ENCODE measurements at places on chromosomes 3 and 15.

- DNase-seq = peak; percentile 60
Measured at GRCh38 chr3:52742418-52743041, 28.2 kb downstream of the NEK4 start.

GRCh38 chr15:100768501-100768931 lies 111.1 kb upstream of the ALDH1A3 start:
- no peak for DNase-seq

GRCh38 chr3:36738702-36739101 lies 25.7 kb downstream of the DCLK3 start:
- DNase-seq = no peak

GRCh38 chr15:74616996-74617395 lies 1.4 kb downstream of the CLK3 start:
- no peak for DNase-seq

DNA sequence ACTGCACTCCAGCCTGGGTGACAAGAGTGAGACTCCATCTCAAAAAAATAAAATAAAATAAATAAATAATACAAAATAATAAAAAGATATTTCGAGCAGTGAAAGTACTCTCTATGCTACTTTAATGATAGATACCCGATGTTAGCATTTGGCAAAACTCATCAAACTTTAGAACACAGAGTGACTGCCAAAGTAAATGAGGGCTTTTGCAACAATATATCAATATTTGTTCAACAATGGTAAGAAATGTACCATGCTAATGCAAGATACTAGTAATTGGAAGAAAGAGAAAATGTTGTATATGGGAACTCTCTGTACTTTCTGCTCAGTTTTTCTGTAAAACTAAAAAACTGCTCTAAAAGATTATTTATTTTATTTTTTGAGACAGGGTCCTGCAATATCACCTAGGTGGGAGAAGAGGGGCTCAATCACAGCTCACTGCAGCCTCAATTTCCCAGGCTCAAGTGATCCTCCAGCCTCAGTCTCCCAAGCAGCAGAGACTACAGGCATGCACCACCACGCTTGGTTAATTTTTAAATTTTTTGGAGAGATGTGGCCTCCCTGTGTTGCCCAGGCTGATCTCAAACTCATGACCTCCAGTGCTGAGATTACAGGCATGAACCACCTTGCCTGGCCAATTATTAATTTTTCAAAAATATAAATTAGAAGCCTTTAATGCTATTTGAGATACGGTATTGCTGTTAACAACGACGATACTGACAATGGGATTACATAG lies 650.5 kb upstream of the NR2F2 start:
- DNase-seq = no peak

DNA sequence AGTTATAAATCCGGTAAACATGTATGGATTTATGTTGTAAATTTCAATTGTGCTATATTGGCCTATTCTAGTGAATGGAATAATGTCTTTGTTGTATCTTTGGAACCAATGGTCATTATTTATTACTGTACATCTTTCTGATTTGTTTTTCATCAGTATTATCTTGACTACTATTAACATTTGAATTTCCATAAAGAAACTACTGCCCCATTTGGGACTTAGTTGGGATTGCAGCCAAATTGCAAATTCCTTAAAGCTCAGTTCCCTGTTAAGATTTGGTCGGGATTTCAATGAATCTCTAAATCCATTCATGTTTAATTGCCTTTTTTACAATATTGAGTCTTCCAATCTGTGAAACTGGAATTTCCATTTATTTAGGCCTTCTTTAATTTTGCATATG lies 822.4 kb upstream of the CADM2 start:
- no peak for DNase-seq

DNA sequence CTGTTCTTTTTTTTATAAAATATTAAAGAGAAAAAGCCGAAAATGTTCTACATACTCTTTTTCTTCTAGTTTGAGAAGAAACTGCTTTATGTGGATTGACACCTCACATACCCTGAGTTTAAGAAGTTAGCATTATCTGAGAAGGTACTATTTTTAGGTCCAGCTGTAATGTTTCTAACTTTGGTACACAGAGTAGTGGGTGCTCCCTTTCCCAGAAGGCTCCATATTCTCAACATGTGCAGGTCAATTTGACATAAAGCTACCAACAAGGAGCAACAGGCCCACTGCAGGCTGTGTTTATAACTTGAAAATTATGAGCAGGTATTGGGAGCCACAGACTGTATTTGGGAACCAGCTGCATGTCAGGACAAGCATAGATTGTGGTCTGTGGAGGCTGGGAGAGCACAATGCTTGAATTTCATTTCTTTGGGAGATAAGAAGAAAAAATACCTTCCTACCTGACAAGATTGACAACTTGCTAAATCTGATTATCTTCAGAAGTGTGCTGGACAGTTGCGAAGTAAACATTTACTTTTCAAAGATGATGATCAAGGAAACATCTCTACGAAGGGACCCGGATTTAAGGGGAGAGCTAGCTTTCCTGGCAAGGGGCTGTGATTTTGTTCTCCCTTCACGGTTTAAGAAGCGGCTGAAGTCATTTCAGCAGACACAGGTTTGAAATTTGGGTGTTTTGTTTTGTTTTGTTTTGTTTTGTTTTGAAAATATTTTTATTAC lies 57.2 kb downstream of the PPP2R3A start:
- DNase-seq = no peak

- no peak for DNase-seq
Measured at GRCh38 chr3:53612508-53612907, 118.1 kb downstream of the CACNA1D start.

DNA sequence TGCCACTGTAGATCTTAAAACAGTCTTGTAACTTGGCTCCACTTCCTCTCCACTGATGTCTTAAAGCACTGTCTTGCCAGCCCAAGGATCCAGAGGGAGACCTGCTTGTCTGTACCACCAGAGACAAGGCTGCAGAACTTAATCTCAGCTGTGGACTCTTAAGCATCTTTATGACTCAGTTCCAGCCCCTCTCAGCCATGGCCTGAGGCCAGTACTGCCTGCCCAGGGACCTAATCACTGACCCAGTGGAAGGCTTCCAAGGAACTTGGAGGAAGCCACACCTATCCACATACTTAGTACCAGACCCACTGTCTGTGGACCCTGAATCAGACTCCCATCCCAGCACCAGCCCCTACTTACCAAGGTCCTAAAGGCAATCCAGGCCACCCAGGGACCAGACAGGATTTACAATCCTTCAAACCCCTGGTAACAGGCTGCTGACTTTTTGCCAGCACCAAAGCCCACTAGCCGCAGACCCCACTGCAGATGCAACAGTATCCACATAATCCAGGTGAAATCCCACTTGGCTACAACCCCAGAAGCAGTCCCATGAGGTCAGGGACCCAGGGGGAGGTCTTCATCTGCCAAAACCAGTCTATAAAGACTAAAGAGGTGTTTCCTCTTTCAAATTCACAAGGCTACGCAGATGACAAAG lies 41.9 kb upstream of the PRR20G start:
- no peak for DNase-seq

DNA sequence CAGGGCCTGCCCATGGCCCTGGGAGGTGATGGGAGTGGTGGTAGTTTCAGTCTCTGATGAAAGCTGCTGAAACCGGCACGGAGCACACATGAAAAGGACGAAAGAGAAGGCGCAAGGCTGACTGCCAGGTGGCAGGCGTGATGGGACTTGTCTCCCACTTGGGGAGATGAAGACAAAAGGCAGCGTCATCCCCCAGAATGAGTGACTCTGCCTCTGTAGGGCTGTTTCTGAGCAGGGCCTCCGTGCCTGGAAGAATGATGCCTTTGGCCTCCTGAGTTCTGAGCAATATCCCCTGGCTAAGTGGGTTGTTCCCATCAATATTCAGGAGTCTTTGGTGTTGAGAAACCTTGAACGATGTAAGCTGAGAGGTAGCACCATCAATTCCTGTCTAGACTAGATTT lies 237.8 kb downstream of the OPA1 start:
- no peak for DNase-seq

- DNase-seq = no peak
Measured at GRCh38 chr15:36661042-36661441, 81.6 kb downstream of the CDIN1 start.

DNA sequence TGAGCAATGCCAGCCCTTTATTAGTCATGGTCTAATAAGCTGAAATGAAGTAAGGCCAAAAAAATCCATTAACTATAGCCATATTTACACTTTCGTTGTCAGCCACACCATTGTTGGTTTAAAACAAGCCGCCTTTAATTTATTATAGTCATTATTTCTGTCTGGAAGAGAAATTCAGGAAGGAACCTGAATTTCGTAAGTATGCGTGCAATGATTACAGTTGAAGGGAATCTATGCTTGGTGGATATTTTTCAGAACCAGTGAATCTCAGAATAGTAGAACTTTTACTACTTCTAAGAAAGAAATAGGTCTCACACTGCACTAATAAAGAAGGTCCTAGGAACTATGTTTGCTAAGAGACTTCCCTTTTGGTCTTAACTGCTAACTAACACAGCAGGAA lies 59.1 kb downstream of the FAM43A start:
- DNase-seq = no peak

DNA sequence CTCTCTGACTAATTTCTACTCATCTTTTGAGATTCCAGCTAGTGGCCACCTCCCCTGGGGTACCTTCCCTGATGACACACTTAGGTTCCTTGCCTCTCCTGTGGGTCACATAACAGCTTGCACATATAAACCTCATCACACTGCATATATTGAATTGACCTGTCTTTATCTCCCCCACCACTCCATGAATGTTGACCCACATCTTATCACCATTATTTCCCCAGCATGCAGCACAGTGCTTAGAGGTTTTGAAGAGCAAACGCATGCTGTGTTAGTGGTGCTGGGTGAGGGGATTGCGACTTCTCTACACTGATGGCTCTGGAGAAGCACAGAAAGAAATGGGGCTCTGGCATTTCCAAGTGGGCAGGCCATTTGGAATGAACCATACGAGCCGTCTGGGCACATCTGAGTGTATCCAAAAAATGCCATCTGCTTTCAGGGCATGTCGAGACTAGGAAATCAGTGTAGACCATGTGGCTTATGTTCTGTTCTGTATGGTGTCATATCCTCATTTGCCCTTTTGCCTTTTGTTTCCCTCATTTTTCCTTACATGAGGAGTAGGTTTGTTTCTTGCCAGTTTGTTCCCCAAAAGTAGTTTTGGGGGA lies 333.2 kb upstream of the TRIM42 start:
- DNase-seq = no peak

DNA sequence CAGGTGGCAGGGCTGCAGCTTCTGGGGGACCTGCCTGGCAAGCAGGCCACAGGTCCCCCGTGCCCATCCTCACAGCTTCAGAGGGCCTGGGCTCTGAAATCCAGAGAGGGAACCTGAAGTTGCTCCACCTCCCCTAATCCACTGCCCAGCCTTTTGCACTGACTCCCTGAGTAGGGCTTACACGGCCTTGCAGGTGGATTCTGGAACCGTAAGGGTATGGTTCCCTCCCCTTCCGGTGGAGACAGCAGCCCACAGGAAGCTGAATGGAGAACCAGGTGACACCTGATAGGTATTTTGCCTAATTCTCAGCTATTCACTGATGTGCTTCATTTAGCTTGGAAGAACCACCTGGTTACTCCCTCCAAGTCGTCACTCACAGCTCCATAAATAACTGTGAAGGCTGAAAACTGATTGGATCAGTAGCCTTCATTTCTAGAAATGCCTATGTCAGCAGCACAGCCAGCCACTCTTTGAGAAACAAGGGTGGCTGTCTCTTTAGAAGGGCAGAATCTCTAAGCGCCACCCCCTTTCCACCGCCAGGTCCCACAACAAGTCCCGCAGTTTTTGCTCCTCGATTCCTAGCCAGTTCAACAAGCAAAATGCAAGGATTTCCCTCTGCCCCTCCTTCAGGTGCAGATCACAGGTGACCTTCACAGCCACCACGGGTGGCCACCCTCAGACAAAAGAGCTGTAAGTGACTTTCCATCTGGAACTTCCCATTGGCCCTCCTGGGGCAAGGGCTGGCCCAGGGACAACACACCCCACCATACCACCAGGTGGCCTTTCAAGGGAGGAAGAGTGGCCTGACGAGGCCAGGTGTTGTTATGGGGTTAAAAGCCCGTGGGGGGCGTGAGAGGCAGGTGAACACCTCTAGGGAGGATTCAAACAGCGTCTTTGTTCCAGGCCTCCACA lies 112.9 kb downstream of the SEC22A start:
- DNase-seq = no peak

GRCh38 chr3:45056608-45057301 lies 30.7 kb downstream of the CLEC3B start:
- DNase-seq = no peak

- peak; percentile 92 for DNase-seq
Measured at GRCh38 chr15:80526556-80527340, 122.6 kb downstream of the ARNT2 start.

- DNase-seq = peak; percentile 8
Measured at GRCh38 chr3:54527953-54528352, 399.9 kb downstream of the LRTM1 start.

GRCh38 chr3:3281024-3281423 lies 101.5 kb upstream of the CRBN start:
- DNase-seq = no peak

DNA sequence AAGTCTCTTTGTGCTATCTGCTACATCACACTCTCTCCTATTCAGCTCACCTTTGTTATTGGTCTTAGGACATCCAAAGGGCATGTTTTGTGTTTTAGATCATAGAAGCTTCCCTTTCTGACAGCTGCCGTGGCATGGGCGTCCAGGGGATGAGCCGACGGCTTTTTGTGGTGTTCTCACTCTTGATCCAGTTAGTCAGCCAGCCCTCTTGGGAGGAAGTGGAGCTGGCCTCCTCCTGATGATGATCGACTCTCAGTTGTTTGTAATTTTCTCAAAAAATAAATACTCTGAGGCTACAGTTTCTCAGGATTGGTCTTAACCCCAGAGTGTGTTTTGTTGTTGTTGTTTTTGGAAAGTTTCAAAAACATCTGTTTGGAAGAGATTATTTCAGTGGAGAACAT lies 34.4 kb downstream of the BOC start:
- peak; percentile 41 for DNase-seq

- peak; percentile 32 for DNase-seq
Measured at GRCh38 chr3:49901366-49902339, 2.0 kb downstream of the MST1R start.

- no peak for DNase-seq
Measured at GRCh38 chr3:177141471-177141870, 55.8 kb downstream of the TBL1XR1 start.

GRCh38 chr3:22730701-22731100 lies 472.4 kb upstream of the UBE2E2 start:
- no peak for DNase-seq

- no peak for DNase-seq
Measured at GRCh38 chr15:44471885-44472455, 44.5 kb downstream of the CTDSPL2 start.

DNA sequence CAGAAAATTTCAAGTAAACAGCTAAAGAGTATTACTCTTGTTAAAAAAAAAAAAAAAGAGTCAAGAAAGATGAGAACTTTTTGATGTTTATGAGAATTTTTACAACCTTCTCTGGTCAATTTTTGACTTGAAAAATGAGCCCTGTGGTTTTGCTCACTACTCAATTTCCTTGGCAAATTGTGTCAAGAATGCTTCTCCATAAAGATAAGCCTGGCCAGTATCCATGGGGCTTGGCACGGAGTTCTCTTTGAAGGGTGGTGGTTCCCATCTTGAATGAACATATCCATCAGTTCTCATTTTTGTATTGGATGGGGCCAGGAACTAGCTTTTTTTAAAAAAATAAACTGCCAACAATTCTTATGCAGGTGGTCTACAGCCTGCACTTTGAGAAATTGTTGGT lies 179.9 kb downstream of the RYR3 start:
- no peak for DNase-seq

GRCh38 chr3:42852441-42852840 lies 23.2 kb downstream of the CYP8B1 start:
- no peak for DNase-seq

Data from fibroblast of the aortic adventitia (primary cell).